ENCODE measurements at places on chromosomes 6 and 20. TPM values are rescaled to one million over a fixed set of nuclear protein-coding genes. Genes with fewer than 3 reads are reported as not detected.
A peak's percentile ranks its signal among the peaks of the same experiment; 100 is the strongest.

- peaks cover 7% of the 10 kb centered on the region for H3K4me1 ChIP-seq
- H3K36me3 ChIP-seq: no peaks in the 10 kb centered on the region
- no peak for DNase-seq
- H3K27ac ChIP-seq: no peak overlapping the region
- H3K27me3 ChIP-seq: no peaks in the 10 kb centered on the region
- H3K4me3 ChIP-seq: no peak overlapping the region
Measured at GRCh38 chr20:9298906-9299305, 215.5 kb upstream of the LAMP5 start.

DNA sequence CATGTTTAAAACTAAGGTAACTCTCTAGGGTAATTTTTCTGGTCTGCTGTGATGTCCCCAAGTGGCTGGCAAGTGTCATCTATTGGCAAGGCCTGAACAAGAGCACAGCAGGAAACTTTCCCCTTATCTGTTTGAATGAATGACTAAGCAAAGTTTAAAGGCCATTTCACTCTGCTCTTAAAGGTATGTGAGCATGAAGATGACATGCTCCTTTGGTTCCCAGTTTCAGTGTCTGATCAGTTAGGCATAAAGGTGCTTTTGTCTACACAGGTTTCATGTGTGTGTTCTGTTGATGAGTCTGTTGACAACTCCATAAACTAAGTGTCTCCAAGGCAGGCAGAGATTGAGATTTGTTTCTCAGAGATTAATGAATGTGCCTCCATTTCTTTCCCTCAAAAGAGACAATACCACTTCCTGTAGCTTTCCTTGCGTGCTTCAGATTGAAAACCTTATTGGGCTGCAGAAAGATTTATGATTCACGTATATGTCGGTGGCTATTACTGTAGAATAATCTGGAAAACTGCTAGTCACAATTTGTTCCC, 83.9 kb downstream of the MAP3K7 start:
- DNase-seq: no peak
- H3K27ac ChIP-seq: no peak overlapping the region
- no peaks in the 10 kb centered on the region for H3K36me3 ChIP-seq
- H3K4me1 ChIP-seq: no peaks in the 10 kb centered on the region
- H3K4me3 ChIP-seq: no peak overlapping the region

DNA sequence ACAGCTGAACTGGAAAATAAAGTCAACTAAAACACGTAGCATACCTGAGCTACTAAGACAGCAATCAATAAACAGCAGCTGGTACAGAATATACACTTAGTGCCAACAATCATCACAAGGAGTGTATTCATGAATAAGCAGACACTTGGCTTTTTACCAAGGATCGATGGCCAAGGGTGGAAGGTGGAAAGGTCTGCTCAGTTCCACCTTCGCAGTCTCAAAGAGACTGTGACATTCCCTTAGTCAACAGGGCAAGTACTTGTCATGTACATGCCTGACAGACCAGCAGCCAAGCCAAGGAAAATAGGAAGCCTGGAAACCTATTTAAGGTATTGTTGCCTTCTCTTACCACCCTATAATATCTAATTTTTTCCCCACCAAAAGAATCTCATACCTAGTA, 21.4 kb downstream of the HBS1L start:
- no peak overlapping the region for H3K4me3 ChIP-seq
- H3K4me1 ChIP-seq: no peaks in the 10 kb centered on the region
- no peak for DNase-seq
- peaks cover 68% of the 10 kb centered on the region for H3K36me3 ChIP-seq
- H3K27ac ChIP-seq: no peak overlapping the region

- no peak for DNase-seq
- peak overlapping the region; percentile 96 for H3K27ac ChIP-seq
- peak overlapping the region; percentile 85 for H3K4me3 ChIP-seq
- H3K27me3 ChIP-seq: no peaks in the 10 kb centered on the region
- H3K4me1 ChIP-seq: peaks cover 40% of the 10 kb centered on the region
Measured at GRCh38 chr20:59031564-59032022, 542 bp downstream of the ATP5F1E start.

DNA sequence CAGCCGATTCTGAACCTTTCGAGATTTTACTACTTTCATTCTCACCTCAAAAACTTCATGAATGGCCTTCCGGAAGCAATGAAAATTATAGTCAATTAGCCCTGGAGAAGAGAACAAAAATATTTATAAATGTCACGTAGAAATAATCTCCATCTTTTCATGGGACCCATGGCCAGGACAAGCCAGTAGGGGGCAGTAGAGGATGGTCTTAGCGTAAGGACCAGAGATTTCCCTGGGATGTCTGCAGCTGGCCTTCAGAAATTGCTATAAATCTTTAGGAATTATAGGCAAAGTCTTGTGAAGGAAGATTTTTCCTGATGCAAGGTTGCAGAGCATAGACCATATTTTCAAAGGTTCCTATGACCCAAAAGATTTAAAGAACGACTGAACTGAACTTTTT, 15.6 kb upstream of the UBE2J1 start:
- H3K4me1 ChIP-seq: peaks cover 10% of the 10 kb centered on the region
- H3K27ac ChIP-seq: no peak overlapping the region
- H3K27me3 ChIP-seq: no peaks in the 10 kb centered on the region
- H3K4me3 ChIP-seq: no peak overlapping the region
- DNase-seq: peak; percentile 49

- H3K4me1 ChIP-seq: peaks cover 33% of the 10 kb centered on the region
- H3K36me3 ChIP-seq: peaks cover 62% of the 10 kb centered on the region
- H3K27me3 ChIP-seq: no peaks in the 10 kb centered on the region
- H3K4me3 ChIP-seq: no peak overlapping the region
- DNase-seq: no peak
Measured at GRCh38 chr20:46063652-46064054, 26.1 kb downstream of the NCOA5 start.

DNA sequence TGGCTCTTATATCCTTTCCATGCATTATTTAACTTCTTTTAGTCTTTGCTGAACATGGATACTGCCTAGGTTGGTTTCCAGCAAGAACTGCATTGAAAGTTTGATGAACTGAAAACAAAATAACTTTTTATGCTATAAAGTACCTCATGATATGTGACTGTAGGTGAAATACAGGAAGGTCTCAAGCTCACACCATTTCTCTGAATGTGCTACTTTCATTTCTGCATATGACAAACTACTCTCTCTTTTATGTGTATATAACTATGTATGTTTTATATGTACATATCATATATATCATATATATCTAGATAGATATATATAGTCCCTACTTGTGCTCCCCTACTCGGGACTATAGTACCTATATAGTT, 65.9 kb downstream of the AIG1 start:
- no peak overlapping the region for H3K4me3 ChIP-seq
- H3K4me1 ChIP-seq: no peaks in the 10 kb centered on the region
- H3K27ac ChIP-seq: no peak overlapping the region
- no peaks in the 10 kb centered on the region for H3K27me3 ChIP-seq
- no peak for DNase-seq
- H3K36me3 ChIP-seq: no peaks in the 10 kb centered on the region

DNA sequence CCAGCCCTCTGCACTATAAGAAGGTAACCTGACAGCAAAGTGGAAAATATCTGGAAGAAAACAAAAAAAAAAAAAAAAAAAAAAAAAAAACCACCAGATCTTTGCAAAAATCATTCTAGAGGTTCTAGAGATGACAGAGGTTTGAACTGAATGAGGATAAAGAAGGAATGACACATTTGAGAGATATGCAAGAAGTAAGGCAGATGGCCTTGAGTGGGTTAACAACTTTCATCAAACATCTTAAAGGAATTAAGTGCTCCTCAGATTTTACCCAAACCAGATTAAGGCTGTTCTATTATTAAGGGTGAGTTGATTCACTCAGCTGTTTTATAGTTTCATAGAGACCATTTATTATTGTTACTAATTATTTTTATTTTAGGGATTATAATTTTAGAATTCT, 62.0 kb downstream of the RSPO3 start:
- no peaks in the 10 kb centered on the region for H3K27me3 ChIP-seq
- DNase-seq: no peak
- H3K36me3 ChIP-seq: no peaks in the 10 kb centered on the region
- no peak overlapping the region for H3K4me3 ChIP-seq

DNA sequence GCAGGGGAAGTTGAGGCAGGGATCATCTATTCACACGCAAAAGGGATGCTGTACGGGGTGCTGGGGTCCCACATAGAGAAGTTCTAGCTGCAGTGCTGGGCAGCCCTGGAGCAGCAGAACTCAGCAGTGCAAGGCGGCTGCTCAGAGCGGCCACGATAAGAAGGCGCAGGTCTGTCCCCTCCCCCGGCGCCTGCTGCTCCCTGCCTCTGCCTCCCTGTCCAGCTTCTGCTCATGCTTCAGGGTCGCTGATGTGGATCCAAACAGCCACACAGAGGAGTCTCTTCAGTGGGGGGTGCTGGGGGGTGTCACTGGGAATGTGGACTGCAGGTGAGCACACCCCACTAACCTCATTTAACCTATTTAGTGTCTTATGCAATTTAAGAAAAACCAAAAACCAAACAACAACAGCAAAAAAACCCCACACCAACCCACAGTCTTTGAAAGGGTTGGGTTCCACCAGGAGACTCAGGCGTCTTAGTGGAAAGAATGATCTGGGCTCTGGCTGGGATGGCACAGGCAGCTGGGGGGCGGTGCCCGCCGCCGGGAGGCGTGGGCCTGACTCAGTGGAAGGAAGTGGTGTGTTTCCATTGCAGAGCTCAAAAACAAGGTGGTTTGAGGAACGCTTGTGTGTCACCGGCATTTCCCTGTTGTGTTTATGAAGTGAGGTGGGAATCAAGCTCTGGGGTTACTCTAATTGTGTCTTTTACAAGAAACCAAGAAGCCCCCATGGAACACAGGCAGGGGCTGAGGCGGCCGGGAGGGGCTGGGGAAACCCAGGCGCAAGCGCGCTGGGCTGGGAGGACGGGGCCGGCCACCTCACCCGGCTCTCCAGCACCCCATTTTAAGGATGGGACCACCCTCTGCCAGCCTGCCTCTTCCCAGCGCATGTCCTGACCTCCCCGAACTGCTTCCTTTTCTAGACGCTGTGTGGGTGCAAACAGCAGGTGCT, 55.1 kb downstream of the IRF4 start:
- H3K36me3 ChIP-seq: no peaks in the 10 kb centered on the region
- no peak overlapping the region for H3K4me3 ChIP-seq
- H3K27me3 ChIP-seq: no peaks in the 10 kb centered on the region

DNA sequence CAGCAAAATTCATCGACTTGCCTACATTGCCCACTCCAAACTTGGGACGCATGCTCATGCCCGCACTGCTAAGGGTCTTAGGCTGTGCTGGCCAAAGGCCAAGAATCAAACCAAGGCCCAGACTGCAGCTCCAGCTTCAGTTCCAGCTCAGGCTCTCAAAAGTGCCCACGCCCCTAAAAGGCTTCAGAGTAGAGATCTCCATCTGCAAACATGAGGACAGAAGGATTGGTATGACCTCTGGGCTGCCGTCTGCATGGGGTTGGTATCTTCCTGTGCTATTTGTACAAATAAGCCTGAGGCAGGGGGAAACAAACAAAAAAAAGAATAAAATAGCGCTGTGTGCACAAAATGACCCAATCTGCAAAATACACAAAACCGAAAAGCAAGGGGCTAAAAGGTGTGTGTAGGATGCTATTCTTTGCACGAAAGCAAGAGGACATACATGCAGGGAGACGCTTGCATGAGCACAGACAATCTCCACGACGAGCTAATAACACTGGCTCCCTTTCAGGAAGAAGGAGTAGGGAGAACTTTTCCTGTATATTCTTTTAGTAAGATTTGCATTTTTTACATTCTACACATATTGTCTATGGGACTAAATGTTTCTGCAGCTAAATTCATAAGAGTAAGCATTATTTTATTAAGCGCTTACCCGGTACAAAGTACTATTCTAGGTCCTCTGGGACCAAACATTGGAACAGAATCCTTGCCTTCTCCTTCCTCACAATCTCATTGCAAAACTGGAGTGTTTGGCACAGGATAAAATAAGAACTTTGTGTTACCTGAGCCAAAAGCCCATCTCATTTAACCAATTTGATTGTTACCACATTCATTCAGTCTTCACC, 33.1 kb downstream of the ATP9A start:
- no peak overlapping the region for H3K27ac ChIP-seq
- H3K4me1 ChIP-seq: peaks cover 7% of the 10 kb centered on the region
- no peak for DNase-seq
- no peak overlapping the region for H3K4me3 ChIP-seq
- no peaks in the 10 kb centered on the region for H3K36me3 ChIP-seq

DNA sequence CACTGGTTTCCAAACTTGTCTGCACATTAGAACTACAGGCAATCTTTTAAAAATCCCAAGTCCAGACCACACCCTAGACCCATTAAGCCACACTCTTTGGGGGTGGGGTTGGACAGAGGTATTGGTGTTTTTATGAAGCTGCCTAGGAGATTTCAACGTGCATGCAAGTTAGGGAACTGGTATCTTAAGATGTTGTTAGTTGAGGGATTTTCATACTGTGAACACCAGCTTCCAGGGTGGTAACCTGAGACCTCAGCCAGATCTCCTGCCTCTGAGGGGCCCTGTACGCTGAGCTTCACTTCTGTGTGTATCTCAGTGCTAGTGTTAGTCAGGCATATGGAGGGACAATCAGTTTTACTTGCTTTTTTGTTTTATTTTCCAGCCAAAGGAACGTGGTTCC, 138.0 kb downstream of the UTRN start:
- H3K27me3 ChIP-seq: no peaks in the 10 kb centered on the region
- no peak overlapping the region for H3K27ac ChIP-seq
- no peak overlapping the region for H3K4me3 ChIP-seq
- DNase-seq: no peak
- H3K4me1 ChIP-seq: no peaks in the 10 kb centered on the region

DNA sequence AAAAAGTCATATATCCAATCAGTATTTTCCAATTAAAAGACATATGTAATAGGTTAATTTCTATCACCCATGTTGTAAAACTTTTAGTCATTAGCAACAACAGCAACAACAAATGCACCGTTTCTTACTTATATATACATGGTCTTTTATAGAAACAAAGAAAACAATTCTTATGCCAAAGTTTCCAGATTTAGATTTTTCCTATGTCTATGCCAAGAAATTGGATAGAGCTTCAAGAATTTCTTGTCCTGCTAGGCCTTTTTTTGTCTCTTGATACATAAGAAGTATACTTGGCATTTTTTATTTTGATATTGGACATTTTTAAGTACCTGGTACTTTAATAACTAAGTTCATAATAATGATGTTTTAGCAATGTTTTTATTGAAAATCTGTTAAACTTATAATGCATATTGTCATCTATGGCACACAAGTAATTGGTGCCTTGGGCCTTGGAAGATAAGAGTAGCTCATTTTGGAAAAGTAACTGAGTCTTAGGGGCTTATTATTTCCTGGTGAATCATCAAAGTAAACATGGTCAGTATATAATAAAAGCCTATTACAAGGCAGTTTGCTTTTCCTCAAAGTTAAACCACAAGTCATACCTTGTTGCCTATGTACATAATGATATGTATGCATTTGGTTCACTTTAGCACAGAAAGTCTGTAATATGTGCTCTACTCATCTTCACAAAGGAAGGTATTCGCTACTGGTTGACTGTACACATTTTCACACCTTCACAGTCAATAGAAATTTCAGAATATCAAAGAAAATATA, 10.1 kb upstream of the FRK start:
- no peaks in the 10 kb centered on the region for H3K27me3 ChIP-seq
- H3K4me3 ChIP-seq: no peak overlapping the region
- H3K36me3 ChIP-seq: no peaks in the 10 kb centered on the region
- no peak overlapping the region for H3K27ac ChIP-seq
- H3K4me1 ChIP-seq: no peaks in the 10 kb centered on the region

Gene RAB44
- 1.3 TPM for total RNA-seq

Gene VSTM2L
- 16.0 TPM for total RNA-seq

All from upper lobe of left lung (tissue), 6 donors.